Fibroblast of skin of abdomen (primary cell): ENCODE measurements at places on chromosomes 5 and 9.
A peak's percentile ranks its signal among the peaks of the same experiment; 100 is the strongest.

GRCh38 chr9:2624051-2624682 lies 2.6 kb downstream of the VLDLR start:
- no peak for DNase-seq

DNA sequence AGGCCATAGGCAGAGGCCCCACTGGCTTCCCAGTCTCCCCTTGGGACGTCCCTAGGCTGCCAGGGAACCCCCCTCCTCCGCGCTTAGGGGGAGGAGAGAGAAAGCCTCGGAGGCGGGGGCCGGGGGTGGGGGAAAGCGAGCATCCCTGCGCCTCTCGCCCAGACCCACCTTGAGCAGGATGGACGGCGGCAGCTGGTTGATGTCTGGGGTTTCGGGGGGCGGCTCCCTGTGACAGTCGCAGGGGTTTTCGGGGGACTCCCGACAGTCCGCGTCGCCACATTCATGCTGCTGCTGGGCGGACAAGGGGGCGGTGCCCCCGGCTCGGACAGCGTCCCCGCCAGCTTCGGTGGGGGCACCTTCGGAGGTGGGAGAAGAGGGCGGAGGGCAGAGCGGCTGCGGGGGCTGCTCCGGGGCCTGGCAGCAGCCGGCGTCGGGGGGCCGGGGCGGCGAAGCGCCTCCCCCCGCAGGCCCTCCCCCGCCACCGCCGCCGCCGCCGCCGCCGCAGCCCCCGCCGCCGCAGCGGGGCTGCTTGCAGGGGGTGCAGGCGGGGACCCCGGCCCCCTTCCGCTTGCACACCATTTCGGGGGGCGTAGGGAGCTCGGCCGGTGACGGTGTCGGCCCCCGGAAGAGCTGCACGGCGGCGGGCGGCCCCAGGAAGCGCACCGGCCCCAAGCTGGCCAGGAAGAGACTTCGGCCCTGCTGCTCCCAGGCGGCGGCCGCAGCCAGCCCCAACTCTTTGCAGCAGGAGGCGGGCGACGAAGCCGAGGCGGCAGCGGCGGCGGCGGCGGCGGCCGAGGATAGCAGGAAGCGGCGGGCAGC lies 1.2 kb downstream of the FBXL17 start:
- DNase-seq = peak; percentile 16

GRCh38 chr5:17089690-17090089 lies 127.7 kb upstream of the BASP1 start:
- DNase-seq = peak; percentile 50

- DNase-seq = no peak
These were observed 7.2 kb downstream of the ADAMTS2 start for GRCh38 chr5:179337796-179338676.

- no peak for DNase-seq
These were observed 26.1 kb upstream of the CAST start for GRCh38 chr5:96636046-96636445.

GRCh38 chr9:73613092-73613701 lies 461.5 kb downstream of the ANXA1 start:
- DNase-seq = peak; percentile 42

DNA sequence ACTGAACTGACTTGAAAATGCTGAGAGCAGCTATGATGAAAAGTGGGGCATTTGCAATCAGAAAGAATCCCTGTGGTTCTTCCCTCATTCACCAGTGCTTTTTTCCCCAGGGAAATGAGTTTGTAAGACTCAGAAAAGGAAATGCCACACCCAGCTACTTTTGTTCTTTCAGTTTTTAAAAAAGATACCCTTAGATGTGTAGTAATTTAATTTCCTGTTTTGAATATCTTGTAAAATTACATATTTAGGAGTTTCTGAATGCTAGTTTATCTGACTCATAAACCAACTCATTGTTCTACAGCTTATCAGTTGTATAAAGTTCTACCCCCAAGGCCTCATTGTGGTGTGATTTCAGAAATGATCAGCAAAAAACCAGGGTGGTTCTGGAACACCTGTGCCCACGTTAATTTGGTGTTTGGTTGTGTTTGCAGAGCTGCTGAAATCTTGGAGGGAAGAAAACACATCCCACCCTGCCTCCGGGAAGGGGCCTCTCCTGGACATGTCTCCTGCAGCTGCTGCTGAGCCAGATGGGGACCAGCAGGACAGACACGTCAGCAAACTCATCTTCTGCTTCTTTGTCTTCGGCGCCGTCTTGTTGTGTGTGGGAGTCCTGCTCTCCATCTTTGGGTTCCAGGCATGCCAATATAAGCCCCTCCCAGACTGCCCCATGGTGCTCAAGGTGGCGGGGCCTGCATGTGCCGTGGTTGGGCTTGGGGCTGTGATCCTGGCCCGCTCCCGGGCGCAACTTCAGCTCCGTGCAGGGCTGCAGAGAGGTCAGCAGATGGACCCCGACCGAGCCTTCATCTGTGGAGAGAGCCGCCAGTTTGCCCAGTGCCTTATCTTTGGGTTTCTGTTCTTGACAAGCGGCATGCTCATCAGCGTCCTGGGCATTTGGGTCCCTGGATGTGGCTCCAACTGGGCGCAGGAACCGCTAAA lies 2.8 kb downstream of the TMEM171 start:
- DNase-seq = peak; percentile 69

GRCh38 chr9:32968101-32969011 lies 33.1 kb downstream of the APTX start:
- peak; percentile 31 for DNase-seq

DNA sequence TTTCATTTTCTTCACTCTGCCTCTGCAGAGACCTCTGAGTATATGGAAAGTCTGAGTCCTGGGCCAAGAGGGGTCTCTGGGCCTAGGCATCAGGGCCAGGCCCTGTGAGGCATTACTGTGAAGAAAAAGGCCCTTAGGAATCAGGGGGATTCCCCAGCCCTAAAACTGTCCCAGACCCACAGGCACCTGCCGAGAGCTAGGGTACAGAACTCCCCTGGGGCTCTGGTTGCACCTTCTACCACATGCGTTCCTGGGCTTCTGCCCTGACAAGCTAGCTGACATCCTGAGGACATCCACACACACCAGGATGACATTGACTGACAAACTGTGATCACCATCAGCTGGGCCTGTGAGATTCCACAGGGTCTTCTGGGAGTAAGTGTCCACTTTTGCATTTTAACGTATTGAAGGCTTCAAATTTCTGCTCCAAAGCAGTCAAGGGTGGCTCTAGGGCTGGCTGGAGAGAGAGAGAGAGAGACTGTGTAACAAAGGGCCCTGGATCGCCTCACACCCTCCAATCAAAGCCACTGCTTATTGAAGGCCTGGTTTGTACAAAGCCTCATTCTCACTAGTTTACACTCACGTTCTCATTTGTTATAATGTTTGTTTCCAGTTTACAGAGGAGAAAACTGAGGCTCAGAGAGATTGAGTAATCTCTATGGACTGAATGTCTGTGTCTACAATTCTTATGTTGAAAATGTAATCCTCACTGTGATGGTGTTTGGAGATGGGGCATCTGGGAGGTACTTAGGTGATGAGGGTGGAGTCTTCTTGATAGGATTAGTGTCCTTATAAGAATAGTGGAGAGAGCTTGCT lies 45.1 kb downstream of the TGFBI start:
- peak; percentile 54 for DNase-seq

DNA sequence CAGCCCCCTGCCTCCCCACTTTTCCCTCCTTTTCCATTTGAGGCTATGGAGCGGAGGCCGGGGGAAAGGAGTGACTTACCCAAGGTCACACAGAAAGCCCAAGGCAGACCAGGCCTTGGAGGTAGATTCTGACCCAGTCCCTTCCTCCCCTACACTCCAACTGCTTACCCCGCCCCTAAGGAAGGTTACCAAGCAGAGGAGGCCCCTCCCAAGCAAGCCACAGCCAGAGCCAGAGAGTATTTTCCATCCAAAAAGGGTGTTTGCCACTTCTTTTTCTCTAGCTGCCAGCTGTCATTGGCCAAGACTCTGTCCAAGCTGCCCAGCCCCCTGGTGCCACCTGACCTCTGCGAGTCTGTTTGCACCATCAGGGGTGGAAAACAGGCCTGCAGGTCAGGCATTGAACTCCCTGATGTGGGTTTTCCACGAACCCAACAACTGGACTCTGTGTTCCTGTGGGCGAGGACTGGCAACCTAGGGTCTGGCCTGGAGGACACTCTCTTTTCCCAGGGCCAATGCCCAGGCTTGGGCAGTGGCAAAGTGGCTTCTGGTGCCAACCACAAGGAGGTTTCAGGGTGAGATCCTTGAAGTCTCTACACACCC lies 6.3 kb upstream of the ASS1 start:
- DNase-seq = no peak

DNA sequence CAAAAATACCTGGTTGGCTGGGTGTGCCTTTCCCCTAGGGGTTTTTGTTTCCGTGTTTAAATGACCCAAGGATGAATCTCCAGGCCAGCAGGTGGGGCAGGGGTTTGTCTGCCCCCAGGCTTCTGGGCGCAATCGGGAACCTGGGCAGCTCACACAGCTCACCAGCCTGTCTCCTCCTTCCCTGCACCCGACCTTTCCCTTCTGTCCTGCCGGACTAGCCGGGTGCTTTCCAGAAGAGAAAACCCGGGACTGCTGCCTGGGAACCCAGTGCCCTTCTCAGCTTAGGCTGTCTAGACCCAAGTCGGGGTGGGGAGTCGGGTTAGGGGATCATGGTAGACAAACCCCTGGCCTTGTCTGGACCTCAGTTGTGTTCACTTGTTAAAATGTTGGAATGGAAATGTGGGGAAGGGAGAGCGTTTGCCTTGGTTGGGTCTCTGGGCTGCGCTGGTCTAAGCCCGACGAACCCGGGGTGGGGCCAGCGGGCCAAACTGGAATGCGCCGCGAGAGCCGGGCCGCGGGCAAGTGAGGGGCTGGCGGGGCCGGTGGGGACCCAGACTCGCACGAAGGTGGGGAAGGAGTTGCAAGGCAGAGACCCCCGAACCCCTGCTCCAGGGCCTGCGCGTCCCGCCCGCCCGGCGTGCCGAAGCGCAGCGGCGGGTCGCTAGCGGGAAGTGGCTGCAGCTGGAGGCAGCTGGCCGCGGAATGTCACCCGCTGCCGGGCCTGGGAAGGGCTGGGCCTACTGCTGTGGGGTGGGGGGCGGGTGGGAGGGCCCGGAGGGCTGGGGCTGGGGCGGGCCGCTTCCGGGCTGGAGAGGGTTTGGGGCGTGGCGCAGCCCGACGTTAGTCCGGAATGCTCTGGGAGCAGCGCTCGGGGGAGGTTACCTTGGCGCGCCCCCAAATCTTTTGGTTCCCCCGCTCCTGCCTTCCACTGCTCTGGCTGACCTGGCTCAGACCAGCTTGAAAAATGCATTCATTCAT lies 84.6 kb downstream of the DAB2IP start:
- peak; percentile 47 for DNase-seq

DNA sequence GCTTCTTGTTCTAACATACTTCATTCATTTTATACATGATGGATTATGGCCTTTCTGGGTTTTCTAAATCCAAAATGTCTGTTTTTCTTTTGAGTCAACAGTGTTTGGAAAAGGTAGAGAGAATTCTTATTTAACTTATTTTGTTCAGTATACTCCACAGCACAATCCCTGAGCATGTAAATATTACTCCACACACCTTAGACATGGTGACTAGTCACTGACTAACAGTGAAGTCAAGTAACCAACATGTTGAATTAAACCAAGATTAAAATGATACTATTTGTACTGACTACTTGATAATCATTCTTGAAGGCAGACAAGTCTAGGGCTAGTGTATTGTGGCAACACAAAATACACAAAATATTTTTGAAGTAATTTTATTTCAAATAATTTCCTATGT lies 55.0 kb downstream of the HAPLN1 start:
- no peak for DNase-seq
